ENCODE measurements at places on chromosomes 2 and 18. TPM values are rescaled to one million over a fixed set of nuclear protein-coding genes. Genes with fewer than 3 reads are reported as not detected.

GRCh38 chr2:232885264-232885961 is 15.3 kb downstream of the SNORC start:
- no peak overlapping the region for H3K27ac ChIP-seq
- no peak overlapping the region for H3K4me3 ChIP-seq
- no peaks in the 10 kb centered on the region for H3K4me1 ChIP-seq
- H3K27me3 ChIP-seq, result no peaks in the 10 kb centered on the region

GRCh38 chr2:133651861-133652260 is 83.6 kb upstream of the NCKAP5 start:
- no peak overlapping the region for H3K4me3 ChIP-seq
- no peak for DNase-seq
- H3K4me1 ChIP-seq, result no peaks in the 10 kb centered on the region
- no peak overlapping the region for H3K27ac ChIP-seq

DNA sequence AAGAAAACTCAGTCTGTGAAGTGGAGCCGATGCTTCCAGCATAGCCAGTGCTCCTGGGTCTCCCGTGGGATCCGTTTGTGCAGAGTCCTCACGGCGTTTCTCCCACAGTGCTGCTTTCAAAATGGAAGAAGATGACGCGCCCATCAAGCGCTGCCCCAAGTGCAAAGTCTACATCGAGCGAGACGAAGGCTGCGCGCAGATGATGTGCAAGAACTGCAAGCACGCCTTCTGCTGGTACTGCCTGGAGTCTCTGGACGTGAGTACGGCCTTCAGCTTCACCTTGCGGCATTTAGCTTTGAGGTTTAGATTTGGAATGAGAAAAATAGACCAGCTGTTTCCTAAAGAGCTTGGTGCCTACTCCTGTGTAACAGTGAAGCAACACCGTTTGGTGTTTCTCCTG is 107.0 kb downstream of the RNF144A start:
- no peak for DNase-seq
- H3K4me1 ChIP-seq, result peaks cover 34% of the 10 kb centered on the region
- H3K27me3 ChIP-seq, result no peaks in the 10 kb centered on the region

DNA sequence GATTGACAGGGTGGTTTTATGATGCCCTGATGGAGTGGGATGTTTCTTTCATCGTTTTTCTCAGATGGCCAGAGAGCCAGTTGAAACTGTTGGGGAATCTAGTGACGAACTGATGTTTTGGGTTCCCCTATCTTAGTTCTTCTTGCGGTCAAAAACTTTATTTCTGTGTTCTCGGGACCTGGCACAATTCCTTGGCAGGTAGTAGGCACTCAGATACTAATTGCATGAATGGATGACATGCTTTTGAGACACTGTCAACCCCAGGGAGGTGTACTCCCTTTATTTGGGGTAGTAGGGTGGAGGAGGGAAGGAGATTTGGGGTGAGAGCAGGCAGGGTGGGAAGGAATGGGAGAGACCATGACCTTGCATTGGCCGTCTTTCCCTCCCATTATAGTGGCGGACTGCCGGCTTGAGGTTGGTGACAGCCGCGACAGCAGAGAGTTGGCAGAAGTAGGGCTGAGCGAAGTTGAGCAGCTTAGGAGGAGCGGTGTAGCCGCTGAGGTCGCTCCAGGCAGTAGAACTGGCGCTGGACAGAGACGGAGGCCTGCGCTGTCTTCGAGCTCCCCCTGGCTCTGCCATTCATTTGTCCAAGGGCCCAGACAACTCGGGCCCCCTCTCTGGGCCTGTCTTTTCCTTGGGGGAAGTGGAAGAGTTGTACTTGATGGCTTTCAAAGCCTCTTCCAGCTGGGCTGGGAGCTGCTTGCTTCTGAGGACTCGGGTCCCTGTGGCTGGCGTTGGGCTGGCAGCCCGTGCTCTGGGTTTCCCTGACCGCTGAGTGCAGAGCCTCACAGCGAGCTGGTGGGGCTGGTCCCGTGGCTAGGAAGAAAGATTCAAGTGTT is 2.6 kb downstream of the TET3 start:
- peak overlapping the region; percentile 68 for H3K4me3 ChIP-seq
- H3K27me3 ChIP-seq, result no peaks in the 10 kb centered on the region
- H3K4me1 ChIP-seq, result peaks cover 64% of the 10 kb centered on the region
- DNase-seq, result peak; percentile 74
- peak overlapping the region; percentile 12 for H3K27ac ChIP-seq
- no peaks in the 10 kb centered on the region for H3K36me3 ChIP-seq

- no peak overlapping the region for H3K27ac ChIP-seq
- H3K4me3 ChIP-seq, result no peak overlapping the region
- no peak for DNase-seq
- no peaks in the 10 kb centered on the region for H3K36me3 ChIP-seq
- no peaks in the 10 kb centered on the region for H3K27me3 ChIP-seq
Observed at GRCh38 chr18:56869189-56869777, 218.1 kb downstream of the WDR7 start.

DNA sequence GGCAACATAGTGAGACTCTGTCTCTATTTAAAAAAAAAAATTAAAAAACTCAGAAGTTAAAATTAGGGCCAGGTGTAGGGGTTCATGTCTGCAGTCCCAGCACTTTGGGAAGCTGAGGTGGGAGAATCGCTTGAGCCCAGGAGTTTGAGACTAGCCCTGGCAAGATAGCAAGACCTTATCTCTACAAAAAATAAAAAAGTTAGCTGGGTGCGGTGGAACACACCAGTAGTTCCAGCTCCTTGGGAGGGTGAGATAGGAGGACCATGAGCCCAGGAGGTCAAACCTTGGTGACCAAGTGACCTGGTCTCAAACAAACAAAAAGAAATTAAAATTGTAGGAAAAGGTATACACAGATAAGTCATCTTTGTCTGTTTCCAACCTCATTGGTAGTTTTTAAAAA is 11.3 kb downstream of the TTLL4 start:
- no peak for DNase-seq
- H3K4me1 ChIP-seq, result peaks cover 12% of the 10 kb centered on the region
- no peaks in the 10 kb centered on the region for H3K27me3 ChIP-seq

GRCh38 chr2:183606718-183607085 is 482.5 kb downstream of the NUP35 start:
- DNase-seq, result no peak
- no peak overlapping the region for H3K27ac ChIP-seq
- no peaks in the 10 kb centered on the region for H3K27me3 ChIP-seq
- H3K4me1 ChIP-seq, result no peaks in the 10 kb centered on the region

DNA sequence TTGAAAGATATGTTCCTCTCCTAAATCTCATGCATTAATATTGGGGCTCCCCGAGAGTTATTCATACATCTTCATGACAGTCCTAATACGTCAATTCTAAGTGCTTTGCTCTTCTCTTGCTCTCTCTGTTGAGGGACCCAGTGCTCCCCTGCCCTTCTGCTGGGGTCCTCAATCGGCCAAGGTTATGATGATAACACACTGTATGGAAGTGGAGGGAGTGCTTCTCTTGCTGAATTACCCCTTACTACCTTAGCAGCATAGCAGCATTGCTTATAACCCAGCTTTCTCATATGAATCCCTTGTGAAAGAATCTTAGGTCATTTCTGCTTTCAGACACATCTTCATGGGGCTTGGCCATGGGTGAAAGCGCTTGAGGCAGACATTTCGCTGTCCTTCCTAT is 43.2 kb downstream of the ITPRID2 start:
- peaks cover 8% of the 10 kb centered on the region for H3K36me3 ChIP-seq
- DNase-seq, result no peak
- H3K27me3 ChIP-seq, result no peaks in the 10 kb centered on the region
- H3K4me1 ChIP-seq, result peaks cover 11% of the 10 kb centered on the region
- no peak overlapping the region for H3K27ac ChIP-seq
- H3K4me3 ChIP-seq, result no peak overlapping the region

- no peak overlapping the region for H3K27ac ChIP-seq
- no peak overlapping the region for H3K4me3 ChIP-seq
- H3K36me3 ChIP-seq, result no peaks in the 10 kb centered on the region
- H3K4me1 ChIP-seq, result no peaks in the 10 kb centered on the region
- no peak for DNase-seq
- no peaks in the 10 kb centered on the region for H3K27me3 ChIP-seq
Observed at GRCh38 chr2:125471963-125472362, 1184.0 kb upstream of the GYPC start.

GRCh38 chr2:213766062-213766461 is 481.8 kb downstream of the SPAG16 start:
- no peak overlapping the region for H3K4me3 ChIP-seq
- H3K4me1 ChIP-seq, result no peaks in the 10 kb centered on the region
- H3K27me3 ChIP-seq, result no peaks in the 10 kb centered on the region

The CD226 gene
- 5.4 TPM for total RNA-seq

The CAPN13 gene
- total RNA-seq, result 23.0 TPM

The SP140 gene
- 15.0 TPM for total RNA-seq

The NEU2 gene
- total RNA-seq, result not detected

The ARHGAP15 gene
- total RNA-seq, result 18.5 TPM

The CYP26B1 gene
- 2.5 TPM for total RNA-seq

All from lower lobe of right lung (tissue), 2 donors.